ENCODE measurements at places on chromosomes 6 and 20.
A peak's percentile ranks its signal among the peaks of the same experiment; 100 is the strongest.

- no peak for DNase-seq
Measured at GRCh38 chr20:41373251-41373783, 6.7 kb upstream of the EMILIN3 start.

GRCh38 chr20:40943591-40943990 is 85.0 kb upstream of the TOP1 start:
- DNase-seq: peak; percentile 30

DNA sequence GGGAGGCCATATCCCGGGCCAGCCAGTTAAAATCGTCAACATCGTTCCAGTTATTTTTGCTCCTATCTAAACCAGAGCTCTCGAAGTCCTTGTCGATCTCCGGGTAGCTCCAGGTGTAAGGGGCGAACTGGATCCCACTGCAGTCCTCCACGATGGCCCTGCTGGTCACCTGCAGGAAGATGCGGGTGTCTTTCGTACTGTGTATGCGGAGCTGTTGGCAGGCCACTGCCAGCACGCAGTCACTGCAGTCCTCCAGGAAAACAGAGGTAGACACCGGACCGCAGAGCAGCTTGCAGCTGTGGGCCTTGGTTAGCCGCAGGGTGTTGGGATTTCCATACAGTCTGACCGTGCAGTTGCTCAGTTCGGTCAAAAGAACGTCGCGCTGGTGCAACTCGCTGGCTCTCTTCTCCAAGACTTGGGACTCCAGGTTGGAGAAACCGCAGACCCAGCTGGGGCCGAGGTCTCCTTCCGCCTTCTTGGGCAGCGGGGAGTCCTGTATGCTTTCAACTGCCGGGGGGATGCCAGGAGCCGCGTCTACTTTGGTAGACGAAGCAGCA is 742 bp downstream of the TBCC start:
- peak; percentile 32 for DNase-seq

DNA sequence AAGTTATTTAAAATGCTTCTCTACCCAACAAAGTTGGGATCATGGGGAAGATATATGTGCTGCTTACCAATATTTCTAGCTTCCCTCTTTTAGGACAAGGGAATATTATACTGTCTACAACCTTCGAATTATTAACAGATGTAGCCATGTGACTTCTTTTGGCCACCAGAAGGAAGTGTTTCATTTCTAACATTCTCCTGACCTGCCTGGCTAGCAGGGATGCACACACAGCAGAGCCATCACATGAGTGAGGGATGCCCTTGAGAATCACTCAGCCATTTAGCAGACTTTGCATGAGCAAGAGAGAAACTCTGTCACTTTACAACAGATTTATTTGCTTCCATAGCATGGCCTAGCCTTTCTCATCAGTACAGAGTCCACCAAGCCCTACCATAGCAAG is 230.7 kb upstream of the MARCKS start:
- no peak for DNase-seq

GRCh38 chr6:4864519-4864918 is 88.3 kb downstream of the CDYL start:
- no peak for DNase-seq

DNA sequence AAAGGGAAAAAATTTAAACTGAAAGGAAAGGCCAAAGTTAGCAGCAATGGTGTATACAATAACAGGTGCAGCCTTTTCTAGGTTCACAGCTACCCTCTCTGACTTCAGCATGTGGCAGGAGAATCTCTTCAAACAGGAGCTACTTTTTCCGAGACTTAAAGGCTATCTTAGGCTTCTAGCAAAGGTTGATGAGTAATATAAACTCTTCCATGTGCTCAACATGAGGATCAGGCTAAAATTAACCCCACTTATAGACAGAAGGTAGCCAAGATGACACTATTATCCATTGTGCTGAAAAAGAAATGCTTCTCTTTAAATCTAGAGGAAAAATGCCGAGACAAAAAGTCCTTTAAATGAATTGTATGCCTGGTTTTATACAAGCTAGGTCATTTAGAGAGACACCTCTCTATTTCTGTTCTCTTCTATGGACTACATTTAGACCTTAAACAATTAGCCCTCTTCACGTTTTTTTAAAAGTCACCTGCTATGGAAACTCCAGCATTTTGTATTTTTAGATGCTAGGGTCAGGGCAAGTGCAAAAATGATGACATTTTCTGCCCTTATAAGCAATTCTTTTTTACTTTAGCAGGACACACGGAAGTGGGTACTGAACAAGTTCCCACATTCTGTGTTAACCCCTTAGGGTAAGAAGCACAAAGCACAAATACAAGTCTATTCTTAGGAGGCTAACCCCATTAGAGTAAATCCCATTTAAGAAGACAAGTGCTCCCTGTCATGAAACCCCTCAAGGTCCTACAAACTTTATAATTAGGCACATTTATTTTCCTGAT is 216.8 kb upstream of the CITED2 start:
- no peak for DNase-seq

GRCh38 chr20:3420211-3420707 is 12.8 kb upstream of the DNAAF9 start:
- no peak for DNase-seq

GRCh38 chr20:50625986-50626677 is 65.2 kb downstream of the RIPOR3 start:
- DNase-seq: peak; percentile 87

GRCh38 chr6:18997375-18997826 is 610.3 kb downstream of the RNF144B start:
- peak; percentile 66 for DNase-seq

GRCh38 chr20:31547017-31547675 is 32.9 kb downstream of the HM13 start:
- DNase-seq: peak; percentile 84

GRCh38 chr20:1526896-1527295 is 30.6 kb downstream of the SIRPD start:
- DNase-seq: no peak

DNA sequence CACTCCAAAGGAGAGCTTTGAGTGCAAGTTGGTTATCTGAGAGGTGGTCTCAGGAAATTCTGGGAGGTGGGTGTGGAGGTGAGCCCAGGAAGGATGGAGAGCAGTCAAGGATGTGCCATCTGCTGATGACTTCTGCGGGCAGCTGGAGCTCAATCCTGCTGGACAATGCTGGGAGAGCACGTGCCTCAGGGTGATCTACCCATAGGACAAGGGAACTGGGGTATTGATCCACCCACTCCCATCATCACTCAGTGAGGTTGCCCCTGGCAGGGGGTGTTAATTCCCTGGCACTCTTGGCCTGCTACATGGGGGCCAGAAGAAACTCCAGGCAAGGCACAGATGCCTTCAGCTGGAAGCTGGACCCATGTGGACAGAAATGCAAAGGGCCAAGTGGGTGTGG is 7.1 kb upstream of the ZBP1 start:
- no peak for DNase-seq

GRCh38 chr20:19861147-19861759 is 103.2 kb downstream of the RIN2 start:
- DNase-seq: no peak

DNA sequence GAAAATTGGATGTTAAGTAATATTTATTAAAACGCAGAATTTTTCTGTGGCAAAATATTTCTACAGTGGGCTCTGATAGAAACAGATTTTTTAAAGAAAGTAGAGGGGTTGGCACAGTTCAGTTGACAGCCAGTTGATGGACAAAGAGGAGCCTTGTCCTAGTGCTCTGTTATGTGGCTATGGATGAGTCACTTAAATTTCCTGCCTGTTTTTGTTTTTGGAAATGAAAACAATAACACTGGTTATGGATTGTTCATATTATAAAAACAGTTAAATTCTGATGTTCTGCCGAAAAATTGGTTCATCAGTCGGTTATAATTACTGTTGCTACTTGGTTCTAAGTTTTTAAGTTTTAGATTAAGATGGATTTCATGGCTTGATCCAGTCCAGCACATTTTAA is 42.8 kb downstream of the MYO6 start:
- no peak for DNase-seq

DNA sequence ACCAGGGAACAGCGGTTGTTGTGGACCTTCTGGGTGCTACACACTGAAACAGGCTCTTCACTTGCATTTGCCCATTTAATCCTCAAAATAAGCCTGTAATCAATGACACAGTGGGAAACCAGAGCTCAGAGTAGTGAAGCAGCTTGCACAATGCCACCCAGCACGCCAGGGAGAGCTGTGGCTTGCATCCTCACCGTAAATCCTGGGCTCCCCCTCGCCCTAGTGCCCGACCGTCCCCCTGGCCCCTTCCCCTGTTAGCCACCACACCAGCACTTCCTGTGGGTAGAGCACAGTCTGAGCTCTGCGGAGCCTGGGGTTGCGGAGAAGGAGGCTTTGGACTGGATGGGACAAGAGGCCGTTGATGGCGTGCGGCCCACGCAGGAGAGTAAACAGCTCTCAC is 14.5 kb downstream of the VSTM2L start:
- no peak for DNase-seq

- no peak for DNase-seq
Measured at GRCh38 chr20:13862245-13862644, 77.4 kb downstream of the NDUFAF5 start.

- peak; percentile 76 for DNase-seq
Measured at GRCh38 chr6:103122766-103123601, 1729.5 kb downstream of the GRIK2 start.

GRCh38 chr20:58877976-58878360 is 25.5 kb downstream of the GNAS start:
- no peak for DNase-seq

GRCh38 chr6:129929433-129929832 is 68.3 kb upstream of the TMEM244 start:
- DNase-seq: no peak

- DNase-seq: no peak
Measured at GRCh38 chr20:19827818-19828217, 69.8 kb downstream of the RIN2 start.

DNA sequence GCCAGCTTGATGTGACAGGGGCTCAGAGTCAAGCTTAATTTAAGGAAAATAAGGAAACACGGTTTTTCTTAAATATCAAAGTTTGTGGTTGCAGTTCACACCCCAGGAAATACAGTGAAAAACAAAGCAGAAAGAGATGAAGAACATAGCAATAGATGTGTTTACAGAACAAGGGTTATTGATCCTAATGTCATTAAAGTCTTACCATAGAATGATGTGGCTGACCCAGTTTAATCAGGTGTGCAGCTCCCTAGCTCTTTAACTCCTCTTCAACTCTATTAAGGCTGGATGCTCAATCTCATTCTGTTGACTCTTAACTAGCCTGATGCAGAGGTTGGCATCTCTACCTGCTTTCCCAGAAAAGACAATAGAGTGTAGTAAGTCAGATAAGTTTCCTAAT is 7.5 kb upstream of the GTF3C6 start:
- no peak for DNase-seq

DNA sequence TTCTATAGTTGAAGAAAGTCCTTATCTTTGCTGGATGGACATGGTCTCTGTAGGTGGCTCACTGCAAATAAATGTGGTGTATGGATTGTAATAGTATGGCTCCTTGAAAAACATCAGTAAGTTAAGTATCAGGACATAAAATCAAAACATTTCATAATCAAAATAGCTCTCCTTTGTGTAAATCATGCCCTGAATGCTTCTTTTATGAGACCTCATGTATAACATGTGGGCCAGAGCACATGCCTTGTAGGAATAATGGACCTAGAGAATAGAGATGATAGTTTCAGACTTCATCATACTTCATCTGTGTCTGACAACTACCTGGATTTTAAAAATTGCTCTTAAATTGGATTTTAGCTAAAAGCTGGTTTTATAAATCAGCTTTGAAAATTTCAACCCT is 159.9 kb downstream of the ASCC3 start:
- no peak for DNase-seq

- no peak for DNase-seq
Measured at GRCh38 chr6:165758441-165758840, 95.4 kb upstream of the PDE10A start.

GRCh38 chr6:48472091-48472490 is 361.1 kb upstream of the PTCHD4 start:
- no peak for DNase-seq

DNA sequence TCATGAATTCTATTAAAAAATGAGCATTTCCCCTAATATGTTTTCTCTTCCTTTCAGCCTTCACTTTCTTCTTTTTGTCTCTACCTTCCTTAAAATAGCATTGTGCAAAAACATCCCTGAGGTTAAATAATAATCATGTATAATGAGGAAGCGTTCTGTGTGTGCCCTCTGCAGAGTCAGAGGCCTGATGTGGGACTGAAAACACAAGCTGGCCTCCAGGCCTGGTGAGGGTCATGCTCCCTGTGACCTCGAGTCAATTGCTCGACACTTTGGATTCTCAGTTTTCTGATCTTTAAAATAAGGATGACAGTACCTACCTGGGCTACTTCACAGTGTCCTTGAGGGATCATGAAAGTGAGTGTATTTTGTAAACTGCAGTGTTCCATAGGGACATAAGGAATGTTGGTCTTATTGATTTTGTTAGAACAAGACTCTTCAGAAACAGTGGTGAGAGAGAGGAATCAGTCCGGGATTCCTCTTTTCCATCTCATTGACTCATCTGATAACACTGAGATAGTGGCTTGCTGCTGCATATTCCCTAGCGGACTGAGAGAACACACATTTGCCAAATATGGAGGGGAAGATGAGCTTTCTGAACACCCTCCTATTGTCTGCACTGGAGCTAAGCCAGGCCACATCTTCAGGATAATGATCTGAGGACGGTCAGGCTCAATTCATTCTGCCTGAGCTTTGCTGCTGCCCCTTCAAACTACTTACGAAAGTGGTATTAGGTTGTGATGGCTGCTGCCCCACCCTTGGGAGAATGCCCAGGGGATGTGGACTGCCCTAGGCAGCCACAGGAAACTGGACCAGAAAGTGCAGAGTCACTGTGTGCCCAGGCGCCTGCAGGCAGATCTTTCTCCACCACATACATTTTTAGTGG is 39.6 kb upstream of the PDE7B start:
- DNase-seq: no peak

DNA sequence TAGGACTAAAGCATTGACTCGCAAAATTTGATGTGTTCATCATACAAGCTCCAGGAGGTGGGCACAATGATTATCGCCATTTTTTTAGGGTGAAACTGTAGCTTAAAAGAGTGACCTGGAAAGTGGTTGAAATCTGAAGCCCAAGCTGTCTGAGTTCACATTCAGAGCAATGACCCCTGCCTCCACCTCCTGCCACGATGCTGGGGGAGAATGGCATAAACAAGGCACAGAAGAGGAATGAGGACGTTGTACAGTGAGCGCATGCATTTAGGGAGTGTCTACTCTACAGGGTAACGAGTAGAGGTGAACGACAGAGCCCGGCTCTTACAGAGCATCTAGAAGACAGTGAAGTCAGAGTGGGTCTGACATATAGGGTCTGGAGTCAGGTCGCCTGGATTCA is 37.2 kb downstream of the CNKSR3 start:
- DNase-seq: no peak

DNA sequence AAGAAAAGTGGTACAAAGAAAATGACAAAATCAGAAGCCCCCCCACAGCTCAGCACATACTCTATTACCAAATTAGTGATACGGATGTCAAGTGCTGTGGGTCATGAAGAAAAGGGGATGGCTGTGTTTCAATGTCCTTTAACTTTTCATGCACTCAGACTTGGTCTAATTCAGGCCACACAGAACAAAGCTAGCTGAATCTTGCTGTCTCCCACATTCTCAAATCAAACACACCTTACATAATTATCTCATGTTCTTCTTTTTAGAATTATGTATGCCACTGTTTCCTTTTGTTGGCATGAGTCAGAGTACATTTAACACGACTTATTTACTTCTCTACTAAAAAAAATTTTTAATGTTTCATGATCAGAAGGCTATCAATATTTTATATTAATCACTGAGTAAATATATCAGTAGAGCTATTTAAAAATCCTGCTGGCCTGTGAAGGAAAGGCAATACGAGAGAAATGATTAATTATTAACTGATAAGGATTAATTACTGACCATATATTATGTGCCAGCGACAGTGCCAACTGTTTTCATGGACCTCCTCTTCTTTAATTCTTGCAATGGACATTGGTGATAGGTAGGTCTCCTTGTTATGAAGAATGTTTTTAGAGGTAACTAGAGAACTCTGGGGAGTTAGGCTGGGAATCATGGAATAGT is 596.5 kb upstream of the AGPAT4 start:
- DNase-seq: no peak
